ENCODE measurements at places on chromosomes 12 and 14.

DNA sequence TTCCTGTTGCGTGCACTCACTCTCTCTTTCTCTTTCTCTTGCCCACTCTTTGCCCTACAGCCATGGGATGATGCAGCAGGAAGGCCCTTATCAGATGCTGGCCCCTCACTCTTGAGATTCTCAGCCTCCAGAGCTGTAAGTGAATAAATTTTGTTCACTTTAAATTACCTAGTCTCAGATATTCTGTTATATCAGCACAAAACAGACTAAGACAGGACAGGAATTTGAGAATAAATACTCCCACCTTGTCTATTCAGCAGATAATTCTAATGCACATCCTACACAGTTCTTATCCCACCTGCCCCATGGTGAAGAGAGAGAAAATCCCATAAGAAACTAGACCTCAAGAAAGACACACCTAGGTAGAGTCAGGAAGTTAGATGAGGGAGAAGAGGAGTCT is 25.8 kb upstream of the G2E3 start:
- no peak for DNase-seq

DNA sequence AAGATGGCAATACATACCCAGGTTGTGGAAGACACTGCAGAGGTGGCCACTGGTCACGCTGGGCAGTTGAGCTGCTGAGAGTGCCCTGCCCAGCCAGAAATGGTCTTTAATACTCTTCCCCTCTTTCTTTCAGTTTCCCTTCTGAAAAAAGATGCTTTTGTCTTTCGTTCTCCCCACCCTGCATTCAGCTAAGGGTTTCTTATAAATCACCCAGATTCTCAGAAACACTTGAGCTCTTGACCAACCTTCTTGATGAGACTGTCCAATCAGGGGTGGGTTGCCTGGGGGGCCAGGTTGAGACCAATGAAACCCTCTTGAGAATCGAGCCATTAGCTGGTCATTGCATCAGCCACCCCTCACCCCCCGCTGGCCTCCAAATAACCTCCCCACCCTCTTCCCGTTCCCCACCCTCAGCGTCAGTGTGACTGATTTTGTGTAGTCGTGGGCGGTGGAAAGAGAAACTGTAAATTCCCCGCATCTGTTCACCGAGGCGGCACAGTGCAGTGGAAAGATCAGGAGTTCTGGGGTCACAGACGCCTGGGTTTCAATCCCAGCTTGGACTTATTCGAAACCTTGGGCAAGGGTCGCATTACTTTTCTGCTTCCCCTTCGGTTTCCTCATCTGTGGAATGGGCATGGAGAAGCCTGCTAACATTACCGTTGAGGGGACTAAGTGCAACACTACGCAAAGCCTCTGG is 52.3 kb downstream of the SLC25A47 start:
- peak; percentile 59 for DNase-seq

- peak; percentile 86 for DNase-seq
Observed at GRCh38 chr14:52950898-52951680, at the start of gene FERMT2. FERMT2 (minus strand) TSS chr14:52951050; CDS start chr14:52950568, 482 bp downstream.

DNA sequence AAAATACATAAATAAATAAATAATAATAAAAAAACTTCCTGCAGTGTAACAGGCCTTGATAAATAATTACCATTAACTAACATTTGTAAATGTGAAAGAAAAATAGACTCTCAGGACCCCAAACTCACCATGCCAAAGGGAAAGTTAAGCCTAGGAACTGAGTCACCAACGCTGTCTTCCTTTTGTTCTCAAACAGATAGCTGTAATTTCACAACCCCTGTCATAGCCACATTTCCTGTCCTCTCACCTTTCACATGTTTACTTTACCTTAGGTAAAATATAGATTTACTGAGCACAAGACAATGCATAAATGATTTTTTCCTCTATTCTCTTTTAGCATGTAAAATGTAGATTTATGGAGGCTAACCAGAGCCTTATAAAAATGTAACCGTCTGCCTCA is 35.9 kb upstream of the CHST11 start:
- no peak for DNase-seq

DNA sequence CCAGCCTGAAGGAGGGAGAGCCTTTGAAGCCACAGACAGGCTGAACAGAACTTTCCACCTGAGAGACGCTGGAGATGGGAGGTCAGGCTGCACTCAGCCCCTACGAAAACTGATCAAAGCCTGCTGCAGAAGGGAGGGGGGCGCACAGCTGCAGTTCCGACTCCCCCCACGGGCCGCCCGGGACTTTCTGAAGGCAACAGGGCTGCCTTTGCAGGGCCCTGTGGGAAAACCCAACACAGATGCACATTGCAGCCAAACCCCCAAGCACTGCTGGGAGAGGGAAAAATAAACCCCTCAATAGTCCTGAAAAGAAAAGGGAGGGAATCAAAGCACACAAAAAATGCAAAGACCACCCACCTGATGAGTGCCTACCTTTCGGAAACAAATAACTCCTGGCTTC is 290.6 kb downstream of the ZFP36L1 start:
- no peak for DNase-seq

DNA sequence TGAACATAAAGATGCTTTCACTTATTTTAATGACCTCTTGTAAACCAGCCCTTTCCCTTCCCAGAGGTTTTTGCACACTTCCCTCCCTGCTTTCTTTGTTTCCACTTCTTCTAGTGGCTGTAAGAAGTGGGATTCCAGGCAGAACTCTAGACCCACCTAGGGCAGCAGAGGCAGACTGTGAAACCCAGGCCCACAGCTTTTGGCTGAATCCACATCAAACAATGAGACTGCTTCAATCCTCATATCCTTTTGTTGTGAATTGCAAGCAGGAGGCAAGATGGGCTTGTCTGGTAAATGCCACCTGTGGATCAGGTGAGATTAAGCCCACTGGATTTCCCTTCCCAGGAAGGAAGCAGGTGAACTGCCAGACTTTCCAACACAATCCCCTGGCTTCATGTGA is 12.8 kb downstream of the CCDC177 start:
- no peak for DNase-seq
